Keratinocyte (primary cell): ENCODE measurements at places on chromosomes 4 and X. TPM values are rescaled to one million over a fixed set of nuclear protein-coding genes. Genes with fewer than 3 reads are reported as not detected.

DNA sequence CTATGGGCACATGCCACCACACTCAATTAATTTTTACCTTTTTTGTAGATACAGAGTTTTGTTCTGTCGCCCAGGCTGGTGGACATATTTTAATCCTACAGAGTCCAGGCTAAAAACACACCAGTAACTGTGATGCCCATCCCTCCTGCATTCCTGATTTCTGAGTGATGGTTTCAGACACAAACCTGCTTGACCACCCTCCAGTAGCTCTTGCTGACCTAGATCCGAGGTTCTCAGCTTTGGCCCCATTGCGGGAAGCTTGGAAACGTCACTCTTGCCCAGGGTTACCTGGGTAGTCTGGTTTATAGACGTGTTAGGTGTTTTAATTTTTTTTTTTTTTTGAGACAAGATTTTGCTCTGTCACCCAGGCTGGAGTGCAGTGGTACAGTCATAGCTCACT, 7.5 kb downstream of the CD99 start:
- no peak overlapping the region for H3K4me3 ChIP-seq
- H3K36me3 ChIP-seq = peaks cover 3% of the 10 kb centered on the region
- H3K27me3 ChIP-seq = no peaks in the 10 kb centered on the region
- H3K27ac ChIP-seq = no peak overlapping the region
- H3K4me1 ChIP-seq = peaks cover 44% of the 10 kb centered on the region
- no peak for DNase-seq

GRCh38 chr4:52641854-52642563, 17.1 kb downstream of the USP46 start:
- H3K36me3 ChIP-seq = no peaks in the 10 kb centered on the region
- no peak overlapping the region for H3K4me3 ChIP-seq
- H3K4me1 ChIP-seq = peaks cover 22% of the 10 kb centered on the region

GRCh38 chrX:56783996-56784620, 55.1 kb downstream of the NBDY start:
- no peaks in the 10 kb centered on the region for H3K36me3 ChIP-seq
- H3K27ac ChIP-seq = no peak overlapping the region
- H3K27me3 ChIP-seq = no peaks in the 10 kb centered on the region
- H3K4me3 ChIP-seq = no peak overlapping the region

GRCh38 chr4:77031544-77031943, 44.2 kb downstream of the CCNI start:
- no peaks in the 10 kb centered on the region for H3K27me3 ChIP-seq
- H3K4me1 ChIP-seq = no peaks in the 10 kb centered on the region
- H3K27ac ChIP-seq = no peak overlapping the region
- H3K4me3 ChIP-seq = no peak overlapping the region

- DNase-seq = peak; percentile 21
- H3K27ac ChIP-seq = peak overlapping the region; percentile 60
- no peak overlapping the region for H3K4me3 ChIP-seq
- peaks cover 9% of the 10 kb centered on the region for H3K27me3 ChIP-seq
- H3K36me3 ChIP-seq = no peaks in the 10 kb centered on the region
- H3K4me1 ChIP-seq = peaks cover 9% of the 10 kb centered on the region
Observed at GRCh38 chrX:41022566-41022965, 62.7 kb upstream of the USP9X start.

DNA sequence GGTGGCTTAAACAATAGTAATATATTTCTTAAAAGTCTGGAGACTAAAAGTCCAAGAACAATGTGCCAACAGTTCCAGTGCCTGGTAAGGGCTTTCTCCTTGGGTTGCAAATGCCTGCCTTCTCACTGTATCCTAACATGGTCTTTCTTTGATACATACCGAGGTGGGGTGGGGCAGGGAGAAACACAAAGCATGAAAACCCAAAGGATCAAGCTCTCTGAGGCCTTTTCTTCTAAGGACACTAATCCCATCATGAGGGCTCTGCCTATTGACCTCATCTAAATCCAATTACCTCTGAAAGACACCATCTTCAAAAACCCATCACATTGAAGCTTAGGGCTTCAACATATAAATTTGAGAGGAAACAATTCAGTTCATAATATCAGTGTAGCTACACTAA, 311.3 kb downstream of the GRID2 start:
- H3K4me3 ChIP-seq = no peak overlapping the region
- no peak overlapping the region for H3K27ac ChIP-seq
- H3K4me1 ChIP-seq = no peaks in the 10 kb centered on the region
- H3K27me3 ChIP-seq = no peaks in the 10 kb centered on the region

DNA sequence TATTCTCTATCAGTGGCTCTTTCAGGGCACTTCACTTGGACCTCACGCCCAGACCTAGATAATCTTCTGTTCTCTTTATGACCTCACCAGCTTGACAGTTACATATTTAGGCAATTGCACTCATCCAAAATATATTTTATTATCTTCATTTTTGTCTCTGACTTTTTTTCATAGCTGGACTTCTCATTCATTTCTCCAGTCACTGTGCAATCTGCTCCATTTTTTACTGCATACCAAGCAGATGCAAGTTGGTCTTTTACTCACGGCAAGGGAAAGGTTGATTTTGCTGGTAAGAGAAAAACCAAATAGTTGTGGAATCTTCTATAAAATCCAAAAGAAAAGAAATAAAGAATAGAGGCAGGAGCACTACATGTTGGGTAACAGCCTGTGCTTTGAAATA, 31.7 kb downstream of the MAD2L1 start:
- no peak overlapping the region for H3K4me3 ChIP-seq
- DNase-seq = no peak
- H3K27ac ChIP-seq = no peak overlapping the region

Gene MAGEB1
- polyA plus RNA-seq = not detected in 3 replicates

Gene FRMD7
- polyA plus RNA-seq = 0.01 to 0.03 TPM in 2 of 3 replicates, not detected in the other
